Activated gamma-delta T cell (primary cell): ENCODE measurements at places on chromosomes 4 and X.

DNA sequence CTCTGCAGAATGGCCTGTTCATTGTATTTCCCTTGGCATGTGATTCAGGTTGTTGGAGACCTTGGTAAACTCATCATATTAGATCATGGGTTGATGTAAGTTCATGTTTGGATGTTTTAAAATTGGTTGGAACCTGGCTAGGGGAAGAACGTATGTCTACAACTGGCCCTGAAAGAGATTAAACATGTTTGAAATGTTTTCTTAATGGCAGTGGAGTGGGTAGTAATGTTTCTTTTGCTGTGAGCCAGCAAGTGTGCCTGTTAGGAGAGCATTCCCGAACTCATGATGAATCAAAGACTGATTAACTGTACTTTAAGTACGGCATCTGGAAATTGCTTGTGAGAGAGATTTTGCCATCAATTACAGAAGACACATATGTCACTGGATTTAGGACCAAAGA, 44.5 kb upstream of the SLC4A4 start:
- no peak for DNase-seq

DNA sequence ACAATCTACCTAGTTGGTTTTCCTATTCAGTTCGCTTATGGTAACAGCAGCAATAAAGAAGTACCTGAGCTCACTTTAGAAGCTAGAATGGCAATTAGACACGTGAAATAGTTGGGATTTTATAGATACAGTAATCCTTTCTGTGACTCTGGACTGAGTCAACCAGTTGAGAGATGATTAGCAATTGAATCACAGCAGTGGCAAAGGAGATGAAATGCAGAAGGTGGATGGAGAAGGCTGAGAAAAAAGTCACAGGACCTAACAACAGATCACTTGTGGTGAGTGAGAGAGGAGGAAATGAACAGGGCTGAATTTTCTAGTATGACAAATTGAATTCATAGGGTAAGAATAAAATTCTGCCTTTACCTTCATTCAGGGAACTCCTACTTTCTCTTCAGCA, 197.1 kb upstream of the MAGEB18 start:
- DNase-seq = no peak

DNA sequence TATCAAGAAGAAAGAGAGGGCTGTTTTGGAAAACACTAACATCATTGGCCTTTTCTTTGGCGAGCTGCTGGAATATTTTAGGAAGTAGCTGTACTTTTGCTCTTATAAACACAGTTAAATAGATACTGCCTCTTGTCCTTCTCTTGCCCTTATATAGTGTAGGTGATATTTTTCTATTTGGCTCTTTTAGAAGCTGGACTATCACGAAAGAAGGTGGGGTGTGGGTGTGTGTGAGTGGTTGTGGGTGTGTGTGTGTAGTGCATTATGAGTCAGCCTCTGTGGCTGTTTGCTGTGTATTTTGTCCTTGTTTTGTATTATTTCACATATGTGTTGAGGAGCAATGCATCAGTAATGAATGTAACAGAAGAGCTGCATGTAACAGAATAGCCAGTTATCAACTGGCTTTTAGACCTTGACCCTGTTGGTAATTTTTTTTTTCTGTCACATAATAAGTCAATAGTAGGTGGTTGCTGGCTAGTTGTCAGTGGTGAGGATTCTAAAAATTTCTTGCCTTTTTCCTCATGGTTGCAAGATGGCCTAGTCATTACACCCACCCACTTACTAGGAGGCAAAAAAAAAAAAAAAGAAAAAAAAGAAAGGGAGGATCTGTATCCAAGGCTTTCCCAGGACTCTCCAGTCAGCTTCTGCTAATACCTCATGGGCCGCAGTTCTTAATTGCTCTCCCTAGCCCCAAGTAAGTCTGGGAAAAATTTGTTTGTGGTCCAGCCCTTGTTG, 23.8 kb downstream of the ARHGAP10 start:
- DNase-seq = no peak

DNA sequence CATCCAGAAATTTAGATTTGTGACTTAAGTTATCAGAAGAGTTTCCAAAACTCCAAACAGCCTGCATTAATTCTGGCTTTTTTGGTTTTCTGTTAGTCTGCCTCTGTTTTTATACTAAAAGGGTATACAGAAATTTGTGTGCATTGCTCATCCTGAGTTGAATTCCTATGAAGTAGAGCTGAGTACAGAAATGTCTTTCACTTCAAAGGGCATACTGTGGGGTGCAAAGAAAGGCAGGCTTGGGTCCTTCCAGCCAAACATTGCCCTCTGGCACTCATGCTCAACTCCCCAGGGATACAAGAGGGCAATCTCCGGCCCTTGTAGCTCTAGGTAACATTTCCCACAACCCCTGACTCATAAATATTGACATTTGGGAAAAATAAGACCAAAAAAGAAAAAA, 27.6 kb upstream of the TMEM184C start:
- DNase-seq = no peak

DNA sequence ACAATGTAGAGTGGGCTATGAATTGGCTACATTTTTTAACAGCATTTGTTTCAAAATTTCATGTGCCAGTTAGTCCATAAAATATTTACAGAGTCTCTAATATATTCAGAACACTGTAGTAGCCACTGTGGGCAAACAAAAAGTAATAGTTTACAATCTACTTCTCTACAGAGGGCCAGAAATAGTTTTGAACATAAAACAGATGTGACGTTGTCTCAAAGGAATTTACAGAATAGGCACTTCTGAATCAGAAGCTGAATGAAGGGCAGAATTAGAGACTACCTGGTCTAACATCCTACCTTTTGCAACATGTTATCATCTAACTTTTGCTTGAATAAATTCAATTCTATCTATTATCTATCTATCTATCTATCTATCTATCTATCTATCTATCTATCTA, 811.9 kb upstream of the EPHA5 start:
- no peak for DNase-seq

- no peak for DNase-seq
Measured at GRCh38 chr4:37243051-37243450, 1.5 kb upstream of the NWD2 start.

DNA sequence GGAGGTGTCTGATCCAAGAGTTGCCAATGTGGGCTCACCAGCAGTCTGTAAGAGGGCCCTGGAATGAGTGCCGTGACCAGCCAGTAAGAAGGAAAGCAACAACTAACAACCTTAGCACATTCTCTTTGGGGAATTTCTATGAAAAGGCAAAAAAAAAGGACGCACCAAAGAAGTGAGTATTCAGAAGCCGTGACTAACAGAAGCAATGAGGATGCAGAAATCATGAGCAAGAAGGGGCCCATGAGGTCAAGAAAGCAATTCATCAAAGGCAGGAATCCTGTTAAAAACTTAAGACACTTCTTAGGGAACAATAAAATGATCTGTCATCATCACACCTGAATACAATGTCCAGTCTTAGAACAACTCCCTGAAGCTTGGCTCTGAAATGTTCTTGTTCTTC, 260.5 kb downstream of the RAPGEF2 start:
- DNase-seq = no peak
